Tibial nerve (tissue), 4 donors: ENCODE measurements at places on chromosomes 1 and 21. TPM values are rescaled to one million over a fixed set of nuclear protein-coding genes. Genes with fewer than 3 reads are reported as not detected.

- no peak for DNase-seq
These were observed 1.7 kb downstream of the IL6R start for GRCh38 chr1:154406886-154407197.

DNA sequence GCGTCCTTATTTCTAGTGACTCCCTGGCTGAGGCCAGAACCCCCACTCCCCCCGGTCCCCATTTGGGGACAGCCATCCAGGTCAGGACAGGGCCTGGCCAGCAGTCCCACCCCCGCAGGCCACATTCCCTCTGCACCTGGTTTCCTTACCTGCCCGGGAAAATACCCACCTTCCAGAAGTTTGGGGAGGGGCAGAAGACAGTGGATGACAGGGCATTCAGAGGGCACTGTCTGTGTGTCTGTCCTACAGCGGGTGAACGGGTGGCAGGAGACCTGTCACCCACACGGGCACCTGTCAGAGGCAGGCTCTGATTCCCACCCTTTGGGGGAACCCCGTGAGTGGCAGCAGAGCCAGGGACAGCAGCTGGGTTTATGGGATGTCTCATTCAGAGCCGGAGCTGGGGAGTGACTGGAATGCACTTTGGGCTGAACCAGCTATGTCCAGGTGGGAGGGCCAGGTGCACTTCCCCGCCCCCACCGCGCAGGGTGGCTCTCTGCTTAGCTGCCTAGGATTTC lies 2.0 kb downstream of the ARHGEF16 start:
- DNase-seq: no peak

CD1B gene
- not detected for total RNA-seq

RGS5 gene
- 28.0 TPM for total RNA-seq
